ENCODE measurements at places on chromosomes 4 and X.

- no peak for DNase-seq
Observed at GRCh38 chrX:75273483-75273882, 402 bp upstream of the UPRT start.

- no peak for DNase-seq
Observed at GRCh38 chr4:6125103-6125651, 75.2 kb downstream of the JAKMIP1 start.

GRCh38 chrX:103211012-103211715 is 3.7 kb upstream of the BEX4 start:
- DNase-seq, result no peak

- no peak for DNase-seq
Observed at GRCh38 chr4:7367864-7368277, 66.9 kb downstream of the PSAPL1 start.

DNA sequence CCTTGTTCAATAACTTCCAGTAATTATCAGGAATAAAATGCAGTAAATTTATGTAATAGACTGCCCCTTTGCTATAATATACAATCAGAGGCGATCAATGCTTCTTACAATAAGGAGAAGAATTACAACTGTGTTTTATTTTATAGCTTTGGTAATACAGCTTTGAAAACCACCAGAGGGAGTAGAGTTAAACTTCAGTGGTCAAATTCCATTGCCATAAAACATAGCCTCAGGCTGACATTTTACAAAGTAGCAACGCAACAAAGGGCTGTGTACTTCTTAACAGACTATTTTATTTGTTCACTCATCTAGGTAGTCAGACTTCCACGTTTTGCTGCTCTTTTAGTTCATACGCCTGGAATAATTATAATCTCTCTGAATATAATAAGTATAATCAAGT is 58.5 kb downstream of the TEX13C start:
- DNase-seq, result no peak

DNA sequence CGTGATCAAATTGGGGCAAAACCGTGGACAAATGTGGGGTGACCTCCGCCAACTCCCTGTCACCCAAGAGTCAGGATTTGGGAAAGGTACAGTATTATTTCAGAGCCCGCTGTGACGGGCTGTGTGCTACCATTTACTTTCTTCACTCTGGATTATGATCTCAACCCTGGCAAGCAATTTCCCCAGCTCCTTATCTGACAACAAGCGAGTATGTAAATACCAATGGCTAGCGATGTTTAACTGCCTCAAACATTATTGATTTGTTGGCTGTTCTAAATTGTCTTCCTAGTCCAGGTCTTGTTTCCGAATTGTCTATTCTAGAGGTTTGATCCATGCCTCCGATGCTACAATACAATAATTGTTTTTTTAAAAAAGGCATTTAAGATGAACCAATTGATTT is 17.7 kb upstream of the PITX2 start:
- no peak for DNase-seq

GRCh38 chr4:141346144-141346543 is 125.4 kb downstream of the ZNF330 start:
- DNase-seq, result no peak

- DNase-seq, result no peak
Observed at GRCh38 chrX:140916872-140917271, 85.5 kb upstream of the SPANXB1 start.

- DNase-seq, result no peak
Observed at GRCh38 chr4:53672873-53673272, 81.6 kb upstream of the LNX1 start.

DNA sequence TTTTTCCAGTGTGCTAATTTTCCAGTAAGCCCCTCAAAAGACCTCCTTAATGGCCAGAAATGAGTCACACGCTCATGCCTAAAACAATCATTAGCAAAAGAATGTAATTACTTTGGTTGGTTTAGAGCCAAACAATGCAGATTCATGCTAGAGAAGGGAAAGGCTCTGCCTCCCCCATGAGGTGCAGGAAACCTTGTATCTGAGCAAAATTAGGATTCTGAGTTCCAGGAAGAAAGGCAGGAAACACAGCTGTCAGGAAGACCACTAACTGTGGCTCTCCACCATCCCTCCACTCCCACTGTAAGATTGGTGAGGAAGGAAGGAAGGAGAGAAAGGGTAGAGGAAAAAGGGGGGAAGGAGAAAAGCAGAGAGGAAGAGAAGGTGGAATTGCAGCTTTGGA is 104.9 kb upstream of the DHX15 start:
- DNase-seq, result no peak

DNA sequence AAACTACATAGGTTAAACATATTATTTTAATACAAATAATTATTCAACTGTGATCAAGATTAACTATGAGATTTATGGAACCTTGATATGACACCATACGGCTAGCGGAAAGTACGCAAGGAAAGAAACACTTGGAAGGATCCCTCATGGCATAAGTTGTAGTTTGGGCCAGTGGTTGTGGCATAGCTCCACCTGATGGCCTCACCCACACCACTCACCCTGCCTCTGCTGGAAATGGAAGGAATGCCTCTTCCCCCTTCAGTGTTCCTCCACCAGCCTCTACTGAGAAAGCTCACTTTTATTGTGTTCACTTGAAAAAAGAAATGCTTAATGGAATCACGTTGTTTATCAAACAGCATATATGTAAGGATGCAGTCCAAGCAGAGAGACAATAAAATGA is 86.4 kb downstream of the BMP15 start:
- no peak for DNase-seq

DNA sequence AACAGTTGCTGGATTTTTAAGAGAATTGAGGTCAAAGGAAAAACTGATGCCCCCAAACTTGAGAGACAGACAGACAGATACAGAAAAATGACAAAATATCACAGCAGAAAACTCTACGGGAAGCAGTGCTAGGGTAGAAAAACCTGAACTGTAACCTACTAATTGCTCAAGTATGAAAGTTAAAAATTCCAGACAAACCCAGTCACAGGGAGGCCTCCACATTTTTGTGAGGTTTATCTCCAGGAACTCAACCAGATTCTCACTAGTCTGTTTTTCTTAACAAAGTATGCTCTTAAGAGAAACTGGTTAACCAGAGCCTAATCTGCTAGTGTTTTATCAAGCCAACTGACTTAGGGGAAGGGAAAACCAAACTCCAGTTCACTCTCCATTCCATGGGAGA is 19.9 kb upstream of the PPP3CA start:
- no peak for DNase-seq

DNA sequence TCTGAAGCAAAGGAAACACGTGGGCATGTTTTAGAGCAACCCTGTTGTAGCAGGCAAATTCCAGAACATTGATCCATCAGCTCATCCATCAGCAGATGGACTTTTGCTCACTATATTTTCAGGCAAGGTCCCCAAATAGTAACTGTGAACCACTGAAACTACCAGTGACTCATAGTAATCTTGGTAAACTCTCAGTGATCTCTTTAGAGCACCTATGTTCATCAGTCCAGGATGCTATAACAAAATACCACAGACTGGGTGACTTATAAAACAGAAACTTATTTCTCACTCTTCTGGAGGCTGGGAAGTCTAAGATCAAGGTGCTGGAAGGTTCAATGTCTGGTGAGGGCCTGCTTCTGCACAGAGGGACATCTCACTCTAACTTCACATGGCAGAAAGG is 28.9 kb upstream of the BTC start:
- no peak for DNase-seq

- no peak for DNase-seq
Observed at GRCh38 chr4:7210824-7211223, 18.5 kb downstream of the SORCS2 start.

DNA sequence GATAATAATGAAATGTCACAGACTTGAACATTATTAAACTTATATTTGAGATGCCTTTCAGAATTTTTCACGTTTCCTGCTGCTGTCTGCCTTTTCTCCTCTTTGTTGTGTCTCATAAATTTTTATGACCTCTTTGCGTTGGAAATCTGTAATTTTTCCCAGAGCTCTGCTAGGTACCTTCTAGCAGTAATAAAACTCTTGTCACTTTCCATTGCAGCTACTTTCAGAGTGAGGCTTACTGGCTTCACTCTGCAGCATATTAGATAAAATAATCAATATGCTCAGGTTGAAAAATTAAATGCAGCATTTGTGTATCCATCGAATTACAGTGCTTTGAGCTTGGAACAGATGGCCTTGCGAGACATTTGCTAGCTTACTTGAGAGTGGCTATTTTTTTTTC is 689.0 kb downstream of the GRID2 start:
- no peak for DNase-seq

DNA sequence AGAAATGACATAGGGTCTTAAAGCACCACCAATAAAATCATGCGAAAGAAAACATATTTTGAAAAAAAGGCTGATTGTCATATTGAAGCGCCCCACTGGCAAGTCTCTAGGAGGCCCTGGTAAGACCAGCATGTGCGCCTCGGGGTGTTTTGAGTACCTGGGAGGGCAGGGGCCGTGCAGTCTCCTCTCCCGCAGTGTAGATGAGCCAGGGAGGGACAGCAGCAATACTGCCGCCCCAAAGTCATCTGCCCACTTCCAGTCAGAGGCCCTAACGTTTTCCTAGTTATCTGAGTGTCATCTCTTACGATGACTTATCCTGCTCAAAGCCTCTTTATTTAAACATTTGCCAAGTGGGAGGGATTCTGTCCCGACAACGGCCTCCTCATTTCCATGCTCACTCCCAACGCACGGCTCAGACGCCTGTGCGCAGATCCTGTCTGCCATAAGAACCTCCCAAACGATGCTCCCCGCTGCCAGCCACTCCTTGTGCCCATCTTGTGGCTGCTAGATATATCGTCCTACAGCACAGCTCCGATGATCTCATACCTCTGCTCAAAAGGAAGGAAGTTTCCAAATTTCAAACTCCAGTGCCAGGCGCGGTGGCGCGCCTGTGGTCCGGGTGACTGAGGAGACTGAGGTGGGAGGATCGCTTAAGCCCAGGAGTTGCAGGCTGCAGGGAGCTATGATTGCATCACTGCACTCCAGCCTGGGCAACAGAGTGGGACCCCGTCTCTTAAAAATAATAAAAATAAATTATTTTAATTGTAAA is 17.2 kb upstream of the SCRG1 start:
- DNase-seq, result no peak

DNA sequence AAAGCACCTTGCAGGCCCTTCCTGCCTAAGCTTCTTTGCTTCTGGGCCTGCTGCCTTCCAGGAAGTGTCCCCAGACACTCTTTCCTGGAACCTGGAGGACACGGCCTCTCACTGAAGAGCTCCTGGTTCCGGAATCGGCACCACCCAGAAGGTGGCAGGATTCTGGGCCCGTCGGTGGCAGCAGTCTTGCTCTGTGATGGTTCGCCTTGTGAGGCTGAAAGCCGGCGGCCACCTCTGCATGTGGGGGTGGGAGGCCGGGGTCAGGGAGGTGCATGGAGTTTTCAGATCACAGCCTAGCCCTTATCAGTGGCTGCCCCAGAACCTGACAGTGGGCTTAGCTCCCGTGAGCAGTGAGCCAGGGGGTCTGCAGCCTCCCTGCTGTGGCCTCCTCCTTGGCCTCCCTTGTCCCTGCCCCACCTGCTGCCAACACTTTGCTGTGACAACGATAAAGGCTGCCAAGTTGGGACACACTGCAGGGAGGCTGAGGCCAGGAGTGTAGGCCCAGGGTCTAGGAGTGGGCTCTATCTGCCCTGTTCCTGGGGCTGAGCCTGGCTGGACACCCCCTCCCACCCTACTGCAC is 30.8 kb upstream of the GPR78 start:
- no peak for DNase-seq

GRCh38 chr4:56742080-56742871 is 61.2 kb upstream of the HOPX start:
- DNase-seq, result no peak

GRCh38 chr4:106647451-106647850 is 278.9 kb upstream of the GIMD1 start:
- DNase-seq, result no peak

DNA sequence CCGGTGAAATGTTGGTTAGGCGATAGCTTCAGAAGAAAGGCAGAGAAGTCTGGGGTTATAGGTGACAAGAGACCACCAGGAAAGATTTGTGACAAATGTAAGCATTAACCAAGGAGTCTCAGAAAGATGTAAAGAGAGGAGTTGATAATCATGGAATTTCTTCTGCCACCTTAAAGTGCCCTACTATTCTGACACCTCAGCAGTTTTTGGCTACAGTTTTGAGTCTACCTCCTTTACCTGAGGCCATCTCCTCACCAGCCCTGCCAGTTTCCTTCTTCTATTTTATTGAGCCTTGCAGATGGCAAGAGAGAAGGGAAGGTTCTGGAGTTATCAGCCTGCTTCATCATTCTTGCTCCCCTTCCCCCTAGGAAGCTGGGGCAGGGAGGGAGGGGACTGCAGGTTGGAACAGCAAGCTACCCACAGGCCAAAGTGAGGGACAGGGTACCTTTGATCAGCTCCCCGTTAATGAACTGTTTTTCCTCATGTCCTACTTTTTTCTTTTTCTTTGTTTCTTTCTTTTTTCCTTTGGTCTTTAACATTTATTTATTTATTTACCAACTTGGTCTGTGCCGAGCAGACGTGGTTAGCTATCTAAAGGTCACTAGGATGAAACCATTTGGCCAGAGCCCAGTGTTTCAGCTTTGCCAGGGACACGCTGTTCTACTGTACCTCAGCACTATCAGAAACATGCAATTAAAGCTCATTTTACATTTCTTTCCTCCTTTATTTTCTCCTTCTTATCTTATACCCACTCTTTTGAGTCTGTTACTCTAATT is 438.7 kb upstream of the AR start:
- no peak for DNase-seq

- no peak for DNase-seq
Observed at GRCh38 chr4:15240764-15241163, 187.1 kb upstream of the C1QTNF7 start.

GRCh38 chrX:41471786-41472185 is 24.6 kb downstream of the NYX start:
- no peak for DNase-seq

DNA sequence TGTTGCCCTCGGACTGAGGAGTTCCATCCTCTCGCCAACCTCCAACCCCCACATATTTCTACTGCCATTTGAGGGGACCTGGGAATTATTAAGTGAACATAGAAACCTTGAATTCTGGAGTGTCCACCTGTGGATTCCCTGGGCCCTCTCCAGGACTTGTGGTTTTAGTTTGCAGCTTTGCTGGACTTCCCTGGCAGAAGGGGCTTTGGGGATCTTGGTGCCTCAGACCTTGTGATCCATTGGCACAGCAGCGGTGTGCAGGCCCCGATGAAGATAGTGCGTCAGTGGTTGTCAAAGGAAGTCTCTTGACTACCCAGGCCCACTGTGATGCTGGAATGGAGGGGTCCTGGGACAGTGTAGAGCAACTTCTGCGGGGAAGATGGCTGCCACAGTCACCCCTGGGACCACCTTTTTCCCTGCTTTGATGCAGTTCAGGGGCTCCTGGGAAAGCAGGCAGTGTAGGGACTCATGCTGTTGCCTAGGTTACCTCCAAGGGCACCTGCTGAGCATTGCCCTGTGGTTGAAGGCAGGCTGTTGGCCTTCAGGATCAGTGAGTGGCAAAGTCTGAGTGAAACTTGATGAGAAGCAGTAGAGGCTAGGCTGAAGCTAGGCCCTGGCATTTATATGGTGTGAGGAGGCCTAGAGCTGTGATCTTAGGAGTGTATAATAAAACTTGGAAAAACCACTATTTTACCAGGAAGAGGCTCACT is 2.2 kb downstream of the SLC16A2 start:
- DNase-seq, result no peak

- no peak for DNase-seq
Observed at GRCh38 chr4:46930891-46931290, 21.8 kb upstream of the COX7B2 start.
